Activated T-cell treated with anti-CD3 and anti-CD28 coated beads, Interleukin-2, amount 50 U/mL, for 48 hours (primary cell): ENCODE measurements at places on chromosomes 12 and 14.

- DNase-seq: no peak
Observed at GRCh38 chr12:67826148-67826547, 163.1 kb upstream of the IFNG-AS1 start.

- DNase-seq: no peak
Observed at GRCh38 chr12:64813723-64814122, 10.7 kb upstream of the TBC1D30 start.

DNA sequence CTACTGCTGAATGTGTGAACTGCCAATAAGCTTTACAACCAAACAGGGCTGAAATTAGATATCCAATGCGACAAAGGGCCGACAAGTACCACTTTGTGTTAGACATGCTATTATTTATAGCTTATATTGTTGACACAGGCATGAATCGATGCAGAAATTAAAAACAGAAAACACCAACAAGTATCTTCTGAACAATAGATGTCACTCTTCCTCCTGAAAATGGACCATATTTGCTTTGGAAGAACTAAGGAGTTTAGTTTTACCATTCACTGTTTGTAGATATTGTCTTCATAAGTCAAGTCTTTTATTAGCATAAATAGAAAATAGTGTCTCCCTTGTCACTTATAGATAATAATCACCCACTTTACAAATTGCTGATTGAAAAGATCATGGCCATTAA lies 86.5 kb downstream of the LRIG3 start:
- no peak for DNase-seq

- no peak for DNase-seq
Observed at GRCh38 chr14:53620317-53620716, 336.3 kb downstream of the BMP4 start.

GRCh38 chr12:87140262-87140661 lies 884.1 kb upstream of the MGAT4C start:
- DNase-seq: no peak

DNA sequence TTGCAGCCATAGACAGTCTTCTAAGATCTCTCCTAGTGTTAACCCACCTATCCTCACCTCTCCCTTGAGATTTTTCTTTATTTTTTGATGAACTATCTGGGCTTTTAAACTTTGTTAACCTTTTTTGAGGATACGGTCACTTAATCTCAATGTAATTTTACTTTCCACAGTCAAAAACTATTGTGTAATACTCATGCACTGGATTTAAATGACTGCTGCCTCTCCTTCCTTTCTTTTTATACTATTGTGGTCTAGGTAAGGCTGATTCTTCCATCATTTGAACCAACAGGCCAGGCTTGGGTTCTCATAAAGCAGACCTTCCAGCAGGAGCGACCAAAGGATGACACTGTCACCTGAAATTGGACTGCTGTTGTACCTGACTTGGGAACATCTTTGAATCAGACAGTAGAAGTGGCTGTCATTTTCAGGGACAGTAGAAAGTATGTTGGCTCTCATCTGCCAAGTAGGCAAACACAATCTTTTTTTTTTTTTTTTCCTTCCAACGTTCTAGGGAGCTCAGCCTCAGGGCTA lies 689 bp upstream of the PDE3A start:
- DNase-seq: no peak

DNA sequence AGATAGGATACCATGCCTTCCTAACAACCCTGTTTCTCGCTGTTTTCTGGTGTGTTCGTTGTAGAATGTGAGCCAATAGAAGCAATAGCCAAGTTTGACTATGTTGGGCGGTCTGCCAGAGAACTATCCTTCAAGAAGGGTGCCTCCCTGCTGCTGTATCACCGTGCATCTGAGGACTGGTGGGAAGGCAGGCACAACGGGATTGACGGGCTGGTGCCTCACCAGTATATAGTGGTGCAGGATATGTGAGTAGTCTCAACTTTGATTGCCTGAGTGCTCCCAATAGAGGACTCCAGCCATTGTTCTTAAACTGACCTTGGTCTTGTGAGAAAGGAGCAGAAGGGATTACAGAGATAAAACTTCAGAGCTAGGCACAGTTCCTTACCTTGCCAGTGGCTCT lies 96.2 kb downstream of the KICS2 start:
- no peak for DNase-seq

GRCh38 chr14:58820032-58820431 lies 182.3 kb downstream of the DACT1 start:
- DNase-seq: no peak

- DNase-seq: no peak
Observed at GRCh38 chr14:33578461-33579216, 372.2 kb downstream of the EGLN3 start.

GRCh38 chr12:79322905-79323304 lies 367.9 kb downstream of the PAWR start:
- DNase-seq: no peak

- peak; percentile 29 for DNase-seq
Observed at GRCh38 chr12:96502477-96502876, 13.1 kb downstream of the CFAP54 start.

GRCh38 chr12:64625243-64626077 lies 15.2 kb downstream of the RASSF3 start:
- peak; percentile 58 for DNase-seq

DNA sequence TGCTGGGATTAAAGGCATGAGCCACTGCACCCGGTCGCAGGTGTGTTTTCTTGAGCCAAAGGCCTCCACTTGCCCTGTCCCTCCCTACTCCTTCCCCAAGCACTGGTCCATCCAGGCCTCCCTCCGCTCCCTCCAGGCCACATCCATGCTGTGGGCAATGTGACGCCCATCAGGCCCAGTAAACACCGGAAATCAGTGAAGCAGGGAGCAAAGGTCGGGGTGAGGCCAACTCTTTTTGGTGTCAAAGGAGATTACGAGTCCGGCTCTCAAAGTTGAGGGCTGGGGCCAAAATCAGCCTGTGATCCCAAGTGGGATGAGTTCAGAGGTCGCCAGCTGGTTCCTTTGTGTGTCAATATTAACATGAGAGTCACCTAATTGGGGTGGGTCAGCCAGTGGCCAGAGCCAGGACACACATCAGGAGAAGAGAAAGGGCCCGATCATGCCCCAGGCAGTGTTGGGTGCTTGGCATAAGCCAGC lies 195.7 kb downstream of the RBM19 start:
- DNase-seq: no peak

DNA sequence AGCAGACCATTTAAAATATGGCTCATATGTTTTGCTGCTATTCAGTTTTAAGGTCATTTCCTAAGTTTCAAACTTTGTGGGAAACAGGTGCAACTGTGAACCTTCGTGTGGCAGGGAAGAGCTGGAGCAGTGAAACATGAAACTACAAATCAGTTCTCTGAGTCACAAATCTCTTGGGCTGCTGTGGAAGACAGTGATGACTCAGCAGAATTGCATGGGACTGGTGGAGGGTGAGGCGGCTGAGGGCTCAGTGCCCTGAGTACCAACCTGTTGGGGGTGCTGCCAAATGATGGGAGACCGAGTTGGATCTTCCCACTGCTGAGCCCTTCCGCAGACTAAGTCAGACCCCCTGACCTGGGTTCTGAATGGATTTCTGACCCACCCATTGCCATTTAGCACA lies 8.4 kb upstream of the CALM1 start:
- DNase-seq: peak; percentile 37

GRCh38 chr12:2454601-2455177 lies 340.1 kb upstream of the FKBP4 start:
- DNase-seq: no peak

GRCh38 chr12:20436316-20436715 lies 68.0 kb downstream of the PDE3A start:
- DNase-seq: no peak

GRCh38 chr12:56129206-56129941 lies 1.3 kb downstream of the ESYT1 start:
- peak; percentile 77 for DNase-seq

- no peak for DNase-seq
Observed at GRCh38 chr14:51539571-51540037, 112.1 kb upstream of the FRMD6 start.

- DNase-seq: no peak
Observed at GRCh38 chr14:99380402-99380801, 100.3 kb downstream of the SETD3 start.

DNA sequence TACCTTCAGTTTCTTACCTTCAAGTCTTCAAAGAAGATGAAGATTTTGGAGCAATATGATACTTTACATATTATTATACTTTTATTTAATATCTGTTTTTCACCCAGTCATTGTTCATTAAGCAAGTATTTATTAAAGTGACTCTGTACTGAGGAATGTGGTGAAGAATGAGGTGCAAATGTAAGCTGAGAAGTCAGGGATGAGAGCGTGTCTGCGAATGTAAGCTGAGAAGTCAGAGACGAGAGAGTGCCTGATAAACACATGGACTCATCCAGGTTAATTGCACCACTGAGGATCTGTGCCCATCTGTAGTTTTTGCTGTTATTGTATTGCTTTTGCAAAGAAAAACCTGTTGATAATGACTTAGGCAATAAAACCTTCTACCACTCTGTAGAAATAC lies 211.9 kb upstream of the FAR2 start:
- no peak for DNase-seq
